Melanocyte of skin (primary cell): ENCODE measurements at places on chromosomes 11 and 22. TPM values are rescaled to one million over a fixed set of nuclear protein-coding genes. Genes with fewer than 3 reads are reported as not detected.

Gene AIFM3
- total RNA-seq: 2.3 and 3.2 TPM in 2 replicates

Gene APOL6
- 42.1 and 51.3 TPM in 2 replicates for total RNA-seq

Gene USP28
- total RNA-seq: 38.0 and 45.2 TPM in 2 replicates

Gene RNF121
- 21.6 and 28.7 TPM in 2 replicates for total RNA-seq

Gene EXPH5
- under 0.01 and 0.36 TPM in 2 replicates for total RNA-seq

Gene OR2AG2
- 0.34 and 0.73 TPM in 2 replicates for total RNA-seq

Gene CAPN5
- total RNA-seq: 19.6 and 27.3 TPM in 2 replicates
